ENCODE measurements at places on chromosomes 16 and 17. TPM values are rescaled to one million over a fixed set of nuclear protein-coding genes. Genes with fewer than 3 reads are reported as not detected.

CORO6 gene
- total RNA-seq, result 4.2 TPM

SLC35G6 gene
- total RNA-seq, result not detected

DNA sequence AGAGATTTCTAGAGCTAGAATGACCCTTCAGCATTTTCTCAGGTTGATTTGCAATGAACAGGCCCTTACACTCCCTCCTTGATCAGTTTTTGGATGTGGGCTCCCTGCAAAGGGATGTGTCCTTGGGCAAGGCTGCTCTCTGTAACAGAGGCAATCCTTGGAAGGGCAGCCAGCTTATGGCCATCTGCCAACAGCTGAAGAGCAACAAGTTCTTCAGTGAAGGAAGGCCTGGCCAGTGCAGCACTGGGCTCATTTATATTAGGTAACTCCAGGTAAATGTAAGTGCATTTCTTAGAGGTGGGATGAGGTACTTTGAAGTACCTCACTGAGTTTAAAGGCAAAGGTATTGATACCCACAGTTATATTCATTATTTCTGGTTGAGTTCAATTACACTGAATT lies 114.3 kb upstream of the KCNJ16 start:
- H3K27me3 ChIP-seq, result no peaks in the 10 kb centered on the region
- no peak for DNase-seq
- peaks cover 10% of the 10 kb centered on the region for H3K4me1 ChIP-seq
- H3K36me3 ChIP-seq, result no peaks in the 10 kb centered on the region

DNA sequence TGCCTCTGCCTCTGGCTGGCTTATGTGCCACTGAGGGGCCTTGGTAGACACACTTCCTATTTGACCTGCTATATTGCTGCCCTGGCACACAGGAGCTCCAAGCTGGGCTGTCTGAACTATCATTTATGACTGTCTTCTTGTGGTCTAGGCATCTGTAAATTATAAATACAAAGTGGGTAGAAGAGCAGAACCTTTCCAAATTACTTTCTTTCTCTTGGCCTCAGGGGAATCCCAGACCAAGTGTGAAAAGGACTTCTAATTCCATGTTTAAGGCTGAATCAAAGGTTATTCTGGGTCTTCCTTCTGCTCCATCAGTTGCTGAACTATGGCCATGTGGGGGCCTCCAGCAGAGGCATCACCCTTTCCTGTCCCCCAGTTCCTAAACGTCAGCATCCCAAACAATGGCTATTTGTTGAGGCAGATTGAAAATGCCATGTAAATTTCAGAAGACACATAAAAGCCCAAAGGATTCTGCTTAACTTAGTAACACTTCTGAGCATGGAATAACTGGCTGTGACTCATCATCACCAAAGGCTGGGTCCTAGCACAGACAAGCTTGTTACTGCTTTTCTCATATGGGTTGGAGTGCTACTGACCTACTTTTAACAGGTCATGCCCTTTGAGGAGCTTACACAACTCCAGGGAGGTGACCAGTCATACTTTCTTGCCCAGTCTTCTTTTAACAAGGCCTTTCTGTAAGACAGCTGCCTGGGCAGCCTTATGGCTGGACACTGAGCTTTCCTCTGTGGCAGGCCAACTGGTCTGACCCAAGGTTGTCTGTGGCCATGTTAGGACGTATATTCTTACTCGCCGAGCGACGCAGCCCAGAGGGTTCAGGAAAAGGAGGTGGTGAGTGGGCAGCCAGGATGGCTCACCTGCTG lies 154.8 kb downstream of the VPS53 start:
- peaks cover 20% of the 10 kb centered on the region for H3K4me1 ChIP-seq
- H3K27me3 ChIP-seq, result no peaks in the 10 kb centered on the region

- no peak overlapping the region for H3K27ac ChIP-seq
- H3K4me1 ChIP-seq, result peaks cover 1% of the 10 kb centered on the region
- H3K4me3 ChIP-seq, result no peak overlapping the region
- no peaks in the 10 kb centered on the region for H3K27me3 ChIP-seq
These were observed 6.2 kb upstream of the CYLD start for GRCh38 chr16:50735629-50736122.

Measured in SJSA1 (cell line).